ENCODE measurements at places on chromosomes 1 and 21. TPM values are rescaled to one million over a fixed set of nuclear protein-coding genes. Genes with fewer than 3 reads are reported as not detected.

Gene SELP
- 0.50 TPM for polyA plus RNA-seq

GRCh38 chr1:3066250-3066711 is 2.7 kb upstream of the PRDM16 start:
- H3K36me3 ChIP-seq: no peaks in the 10 kb centered on the region
- no peak overlapping the region for H3K27ac ChIP-seq
- H3K4me3 ChIP-seq: no peak overlapping the region
- no peak for DNase-seq

GRCh38 chr1:160453443-160453842 is 53.1 kb downstream of the VANGL2 start:
- peak overlapping the region; percentile 20 for H3K4me3 ChIP-seq
- H3K36me3 ChIP-seq: no peaks in the 10 kb centered on the region
- peaks cover 24% of the 10 kb centered on the region for H3K4me1 ChIP-seq
- no peaks in the 10 kb centered on the region for H3K27me3 ChIP-seq
- H3K27ac ChIP-seq: no peak overlapping the region
- DNase-seq: no peak

DNA sequence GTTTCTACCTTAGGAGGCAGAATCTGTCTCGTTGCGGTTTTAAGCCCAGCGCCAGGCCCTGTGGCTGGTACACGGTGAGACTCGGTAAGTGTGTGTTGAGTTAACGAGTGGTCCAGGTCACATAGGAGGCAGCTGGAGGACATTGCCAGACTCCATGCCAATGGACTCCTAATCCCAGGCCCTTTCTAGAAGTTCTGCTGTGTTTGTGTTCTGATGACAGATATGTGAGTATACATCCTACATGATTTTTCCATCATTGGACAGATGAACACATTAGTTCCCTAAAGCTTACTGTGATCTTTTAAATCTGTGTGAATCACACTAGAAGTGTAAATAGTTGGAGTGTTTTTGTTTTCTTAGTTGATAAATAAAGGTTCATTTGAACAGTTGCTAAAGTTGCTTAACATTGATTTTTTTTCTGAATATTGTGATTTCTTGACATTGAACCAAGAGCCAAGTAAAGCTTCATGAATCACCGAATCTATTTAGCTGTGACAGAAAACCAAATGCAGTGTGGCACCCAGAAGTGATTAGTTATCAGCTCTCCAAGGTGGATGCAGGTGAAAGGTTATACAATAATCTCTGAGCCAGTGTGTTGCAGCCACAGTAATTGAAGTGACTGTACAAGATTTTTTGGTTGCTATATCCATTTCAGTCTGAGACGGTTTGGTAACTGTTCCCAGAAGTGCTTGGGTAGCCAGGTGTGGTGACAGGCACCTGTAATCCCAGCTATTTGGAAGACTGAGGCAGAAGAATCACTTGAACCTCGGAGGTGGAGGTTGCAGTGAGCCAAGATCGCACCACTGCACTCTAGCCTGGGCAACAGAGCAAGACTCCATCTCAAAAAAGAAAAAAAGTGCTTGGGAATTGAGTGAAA is 46.3 kb downstream of the DOP1B start:
- H3K4me1 ChIP-seq: no peaks in the 10 kb centered on the region
- no peak overlapping the region for H3K4me3 ChIP-seq

DNA sequence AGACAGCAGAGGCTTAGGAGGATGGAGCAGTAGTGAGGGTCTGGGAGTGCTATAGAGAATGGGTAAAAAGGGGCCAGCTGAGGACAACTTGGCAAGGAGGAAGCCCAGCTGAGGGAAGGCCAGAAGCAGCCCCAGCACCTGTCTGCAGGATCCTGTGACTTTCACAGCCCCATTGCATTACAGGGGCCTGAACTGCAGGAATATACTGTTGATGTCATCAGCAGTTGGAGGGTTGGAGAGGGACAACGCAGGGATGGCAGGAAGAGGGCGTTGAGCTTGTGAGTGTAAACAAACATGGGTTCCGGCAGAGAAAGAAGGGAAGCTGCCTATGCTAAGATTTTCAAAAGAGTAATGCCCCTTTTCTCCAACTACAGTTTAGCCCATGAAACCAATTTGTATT is 628.5 kb downstream of the SMYD3 start:
- H3K36me3 ChIP-seq: no peaks in the 10 kb centered on the region
- H3K27me3 ChIP-seq: no peaks in the 10 kb centered on the region
- H3K4me1 ChIP-seq: no peaks in the 10 kb centered on the region

Gene FALEC
- polyA plus RNA-seq: not detected

Gene CASP9
- 9.0 TPM for polyA plus RNA-seq

DNA sequence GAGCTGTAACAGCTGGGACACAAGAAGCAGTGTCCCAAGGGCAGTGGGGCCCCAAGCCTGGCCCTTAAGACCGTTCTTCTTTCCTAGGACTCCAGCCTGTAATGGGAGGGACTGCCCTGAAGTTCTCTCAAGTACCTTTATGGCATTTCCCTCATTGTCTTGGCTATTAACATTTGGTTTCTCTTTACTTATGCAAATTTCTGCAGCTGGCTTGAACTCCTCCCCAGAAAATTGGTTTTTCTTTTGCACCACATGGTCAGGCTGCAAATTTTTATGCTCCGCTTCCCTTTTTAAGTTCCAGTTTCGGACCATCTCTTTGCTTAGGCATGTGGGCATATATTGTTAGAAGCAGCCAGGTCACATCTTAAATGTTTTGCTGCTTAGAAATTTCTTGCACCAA is 3.1 kb upstream of the MROH9 start:
- H3K36me3 ChIP-seq: no peaks in the 10 kb centered on the region
- H3K27ac ChIP-seq: no peak overlapping the region
- no peak overlapping the region for H3K4me3 ChIP-seq
- no peaks in the 10 kb centered on the region for H3K27me3 ChIP-seq
- no peak for DNase-seq

DNA sequence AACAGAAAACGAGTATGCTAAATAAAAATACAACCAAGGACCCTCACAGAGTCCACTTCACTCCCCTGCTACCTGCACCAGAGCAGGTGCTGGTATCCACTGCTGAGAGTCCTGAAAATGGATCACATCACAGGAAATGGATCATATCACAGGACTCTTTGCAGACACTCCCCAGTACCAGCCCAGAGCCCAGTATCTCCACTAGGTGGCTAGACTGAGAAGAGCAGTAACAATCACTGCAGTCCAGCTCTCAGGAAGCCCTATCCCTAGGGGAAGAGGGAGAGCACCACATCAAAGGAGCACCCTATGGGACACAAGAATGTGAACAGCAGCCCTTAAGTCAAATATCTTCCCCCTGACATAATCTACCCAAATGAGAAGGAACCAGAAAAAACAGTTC is 28.0 kb downstream of the AGBL4 start:
- no peak for DNase-seq
- no peak overlapping the region for H3K4me3 ChIP-seq
- H3K36me3 ChIP-seq: no peaks in the 10 kb centered on the region

Gene WDR47
- polyA plus RNA-seq: 3.9 TPM

Gene GCSAML
- polyA plus RNA-seq: not detected

DNA sequence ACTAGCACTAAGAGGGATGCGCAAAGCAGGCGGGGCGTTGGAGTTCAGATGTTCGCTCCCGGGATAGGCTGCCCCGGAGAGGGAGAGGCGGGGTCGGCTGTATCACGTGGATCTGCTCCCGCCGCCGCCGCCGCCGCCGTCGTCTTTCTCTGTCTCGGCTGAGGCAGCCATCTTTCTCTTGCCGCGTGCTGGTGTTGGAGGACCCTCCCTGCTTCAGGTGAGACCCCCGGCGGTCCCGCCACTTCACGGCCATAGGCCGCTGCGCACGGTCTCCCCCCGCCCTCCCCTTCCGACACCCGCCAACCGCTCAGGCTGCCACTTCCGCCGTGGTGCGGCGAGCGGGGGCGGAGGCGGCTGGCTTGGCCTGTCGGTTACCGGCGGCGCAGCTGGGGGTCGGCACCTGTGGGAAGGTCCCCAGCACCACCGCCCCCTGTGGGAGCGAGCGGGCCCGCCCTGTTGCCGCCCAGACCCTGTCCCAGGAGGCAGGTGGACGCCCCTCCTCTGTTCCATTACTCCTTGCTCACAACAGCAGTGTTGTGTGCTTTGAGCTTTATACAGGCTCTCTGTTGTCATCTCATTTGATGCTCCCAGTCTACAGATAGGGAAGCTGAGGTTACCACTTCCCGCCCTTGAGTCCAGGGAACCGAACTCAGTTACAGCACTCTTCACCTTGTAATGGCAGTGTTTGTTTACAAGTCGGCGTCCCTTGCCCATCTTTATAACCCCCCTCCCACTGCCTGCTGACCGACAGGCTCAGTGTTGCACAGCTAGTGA is at the start of gene BTF3L4:
BTF3L4 (plus strand) TSS at position 133 of the 774 bp plus-strand sequence. CDS start 3,553 bp downstream, outside the sequence.
- H3K4me1 ChIP-seq: peaks cover 24% of the 10 kb centered on the region
- no peaks in the 10 kb centered on the region for H3K27me3 ChIP-seq
- peak within 1 kb of the TSS; percentile 92 for H3K4me3 ChIP-seq
- H3K36me3 ChIP-seq: no peaks in the 10 kb centered on the region
- DNase-seq: peak; percentile 74

GRCh38 chr1:67733681-67734322 is 48.8 kb downstream of the GADD45A start:
- H3K27me3 ChIP-seq: no peaks in the 10 kb centered on the region
- DNase-seq: no peak

Gene C1orf87
- not detected for polyA plus RNA-seq

Gene TCHH
- polyA plus RNA-seq: not detected

Gene CHODL
- polyA plus RNA-seq: 0.09 TPM

Gene PLA2G5
- not detected for polyA plus RNA-seq

- H3K27ac ChIP-seq: no peak overlapping the region
- no peaks in the 10 kb centered on the region for H3K36me3 ChIP-seq
- no peaks in the 10 kb centered on the region for H3K27me3 ChIP-seq
- H3K4me3 ChIP-seq: no peak overlapping the region
Measured at GRCh38 chr21:18840239-18840638, 436.7 kb upstream of the TMPRSS15 start.

GRCh38 chr1:62144238-62144831 is 50.3 kb upstream of the L1TD1 start:
- H3K27me3 ChIP-seq: no peaks in the 10 kb centered on the region
- H3K36me3 ChIP-seq: peaks cover 12% of the 10 kb centered on the region
- no peaks in the 10 kb centered on the region for H3K4me1 ChIP-seq
- DNase-seq: peak; percentile 16
- H3K4me3 ChIP-seq: no peak overlapping the region
- no peak overlapping the region for H3K27ac ChIP-seq

DNA sequence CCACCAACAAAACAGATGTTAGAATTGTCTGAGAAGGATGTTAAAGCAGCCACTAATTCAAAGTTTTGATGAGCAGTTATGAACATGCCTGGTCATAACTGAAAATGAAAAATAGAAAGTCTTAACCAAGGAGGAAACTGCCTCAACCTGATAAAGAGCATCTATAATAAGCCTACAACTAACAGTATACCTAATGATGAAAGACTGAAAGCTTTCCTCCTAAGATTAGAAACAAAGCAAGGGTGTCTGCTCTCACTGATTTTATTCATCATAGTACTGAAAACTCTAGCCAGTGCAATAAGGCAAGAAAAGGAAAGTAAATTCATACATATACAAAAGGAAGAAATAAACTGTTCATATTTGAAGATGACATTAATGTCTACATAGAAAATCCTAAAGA is 82.0 kb downstream of the KCNK1 start:
- DNase-seq: no peak
- no peaks in the 10 kb centered on the region for H3K27me3 ChIP-seq
- H3K36me3 ChIP-seq: no peaks in the 10 kb centered on the region
- no peak overlapping the region for H3K4me3 ChIP-seq

Gene NID1
- not detected for polyA plus RNA-seq

DNA sequence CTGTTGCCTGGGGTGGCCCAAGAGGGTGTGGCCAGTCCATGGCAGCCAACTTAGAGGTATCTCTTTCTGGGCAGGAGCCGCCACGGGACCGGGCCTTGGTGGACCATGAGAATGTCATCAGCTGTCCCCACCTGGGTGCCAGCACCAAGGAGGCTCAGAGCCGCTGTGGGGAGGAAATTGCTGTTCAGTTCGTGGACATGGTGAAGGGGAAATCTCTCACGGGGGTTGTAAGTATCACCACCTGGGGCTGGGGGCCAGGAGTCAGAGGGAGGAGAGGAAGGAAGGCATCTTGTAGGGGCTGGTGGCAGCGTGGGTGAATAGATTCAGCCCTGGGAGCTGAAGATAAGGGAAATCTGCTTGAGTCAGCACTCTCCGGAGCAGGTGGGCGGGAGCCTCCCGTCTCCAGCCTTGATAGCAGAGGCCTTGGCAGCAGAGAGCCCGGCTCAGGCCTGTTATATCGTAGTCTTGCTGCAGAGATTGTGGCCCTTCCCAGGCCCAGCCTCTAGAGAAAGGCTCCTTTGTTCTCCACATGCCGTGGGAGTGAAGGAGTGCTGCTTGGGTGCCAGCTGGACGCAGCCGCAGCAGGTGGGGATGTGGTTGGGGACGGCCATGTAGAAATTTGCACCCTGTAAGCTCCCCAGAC is 25.4 kb downstream of the PHGDH start:
- no peaks in the 10 kb centered on the region for H3K27me3 ChIP-seq
- no peaks in the 10 kb centered on the region for H3K4me1 ChIP-seq
- no peak overlapping the region for H3K4me3 ChIP-seq
- no peak for DNase-seq
- H3K36me3 ChIP-seq: peaks cover 22% of the 10 kb centered on the region
- no peak overlapping the region for H3K27ac ChIP-seq

GRCh38 chr1:58782178-58783089 is 1.4 kb downstream of the JUN start:
- H3K4me3 ChIP-seq: peak overlapping the region; percentile 97
- peak overlapping the region; percentile 95 for H3K27ac ChIP-seq
- peak; percentile 68 for DNase-seq
- peaks cover 16% of the 10 kb centered on the region for H3K4me1 ChIP-seq
- no peaks in the 10 kb centered on the region for H3K36me3 ChIP-seq

DNA sequence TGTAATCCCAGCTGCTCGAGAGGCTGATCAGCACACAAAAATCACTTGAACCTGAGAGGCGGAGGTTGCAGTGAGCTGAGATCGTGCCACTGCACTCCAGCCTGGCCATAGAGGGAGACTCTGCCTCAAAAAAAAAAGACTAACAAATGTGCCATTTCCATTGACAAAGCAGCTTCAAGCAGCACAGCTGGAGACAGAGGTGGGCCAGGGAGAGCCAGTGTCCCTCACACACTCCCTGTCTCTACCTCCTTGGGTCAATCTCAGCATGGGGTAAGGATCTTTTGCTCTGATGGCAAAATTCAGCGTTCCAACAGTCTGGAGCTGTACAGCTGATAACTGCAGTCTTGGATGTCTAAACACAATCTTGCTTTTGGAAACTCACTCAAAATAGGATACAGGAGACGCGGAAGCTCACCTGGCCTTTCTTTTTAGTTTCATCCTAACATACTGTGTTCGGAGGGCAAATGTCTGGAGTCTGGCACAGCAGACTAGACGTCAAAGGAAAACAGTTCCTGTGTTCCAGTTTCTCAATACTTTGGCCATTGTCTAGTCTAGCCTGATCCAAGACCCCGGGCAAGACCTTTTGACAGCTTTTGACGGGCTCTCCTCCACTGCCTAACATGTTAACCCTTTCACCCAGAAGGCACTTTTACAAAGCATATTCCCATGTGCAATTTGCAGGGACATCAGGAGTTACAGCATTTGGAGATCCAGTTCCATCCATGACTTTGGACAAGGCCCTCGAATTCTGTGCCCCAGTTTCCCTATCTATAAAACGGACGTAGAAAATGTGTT is 2.9 kb downstream of the RCC2 start:
- peak overlapping the region; percentile 73 for H3K27ac ChIP-seq
- H3K36me3 ChIP-seq: peaks cover 34% of the 10 kb centered on the region
- H3K27me3 ChIP-seq: no peaks in the 10 kb centered on the region
- H3K4me3 ChIP-seq: peak overlapping the region; percentile 50
- DNase-seq: no peak

- H3K27ac ChIP-seq: no peak overlapping the region
- DNase-seq: peak; percentile 19
- H3K36me3 ChIP-seq: no peaks in the 10 kb centered on the region
Measured at GRCh38 chr1:39672551-39672947, 642 bp upstream of the NT5C1A start.

Gene UBASH3A
- polyA plus RNA-seq: 99.3 TPM

Data from naive thymus-derived CD4-positive, alpha-beta T cell (primary cell).